NCI-H187 treated with DMSO at 0.1 percent for 48 hours (cell line): ENCODE measurements at places on chromosomes 13 and 19.

DNA sequence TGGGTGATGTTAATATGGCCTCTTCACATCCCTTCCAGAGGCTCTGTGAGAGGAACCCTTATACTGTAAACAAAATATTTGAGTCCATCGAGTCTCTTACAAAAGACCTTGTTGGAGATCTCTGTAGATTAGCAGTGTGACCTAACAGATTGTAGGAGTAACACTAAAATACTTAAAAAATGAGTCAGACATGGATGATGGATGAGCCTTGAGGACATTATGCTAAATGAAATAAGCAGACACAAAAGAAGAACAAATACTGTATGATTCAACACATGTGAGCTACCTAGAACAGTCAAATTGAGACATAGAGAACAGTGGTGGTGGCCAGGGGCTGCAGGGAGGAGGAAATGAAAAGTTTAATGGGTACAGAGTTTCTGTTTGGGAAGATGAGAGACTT is 152.2 kb upstream of the UBL3 start:
- no peak for DNase-seq

GRCh38 chr19:13633109-13633508 is 126.8 kb upstream of the CACNA1A start:
- peak; percentile 86 for DNase-seq

GRCh38 chr13:59677966-59678814 is 485.5 kb downstream of the DIAPH3 start:
- DNase-seq, result no peak

DNA sequence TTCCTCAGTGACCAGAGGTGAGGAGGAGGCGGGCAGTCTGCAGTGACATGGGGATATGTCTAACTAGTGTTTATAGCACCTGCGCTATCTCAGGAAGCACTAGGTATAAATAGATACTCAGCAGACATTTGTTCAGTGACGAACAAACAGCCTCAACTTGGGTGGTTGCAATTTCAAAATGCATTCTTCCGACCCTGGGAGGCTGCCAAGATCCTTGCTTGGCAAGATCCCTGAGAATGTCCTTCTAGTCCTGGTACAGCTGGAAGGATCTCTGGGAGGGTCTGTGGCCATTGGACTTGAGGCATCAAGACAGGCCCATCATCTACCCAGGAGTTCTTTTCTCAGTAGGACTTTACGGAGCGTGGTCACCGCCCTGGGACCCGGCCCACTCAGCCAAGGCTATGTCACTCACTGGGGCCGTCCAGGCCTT is 299.5 kb downstream of the ZNF536 start:
- no peak for DNase-seq

DNA sequence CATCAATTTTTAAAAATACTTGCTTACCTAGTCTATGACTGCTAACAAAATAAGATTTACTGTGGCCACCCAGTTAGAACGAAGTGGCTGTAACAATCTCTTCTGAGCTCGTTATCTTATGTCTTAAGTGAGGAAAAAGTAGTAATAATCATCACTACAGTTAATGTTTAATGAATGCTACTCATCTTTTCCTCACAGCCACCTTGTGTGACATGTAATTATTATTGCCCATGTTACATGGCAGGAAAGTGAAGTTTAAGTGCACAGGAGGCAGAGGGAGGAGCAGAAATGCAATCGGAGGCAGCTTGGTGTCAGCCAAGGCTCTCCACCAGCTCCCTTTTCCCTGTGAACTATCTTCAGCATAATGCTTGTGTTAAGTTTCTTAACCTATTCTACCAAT is 260.3 kb downstream of the B3GLCT start:
- no peak for DNase-seq

DNA sequence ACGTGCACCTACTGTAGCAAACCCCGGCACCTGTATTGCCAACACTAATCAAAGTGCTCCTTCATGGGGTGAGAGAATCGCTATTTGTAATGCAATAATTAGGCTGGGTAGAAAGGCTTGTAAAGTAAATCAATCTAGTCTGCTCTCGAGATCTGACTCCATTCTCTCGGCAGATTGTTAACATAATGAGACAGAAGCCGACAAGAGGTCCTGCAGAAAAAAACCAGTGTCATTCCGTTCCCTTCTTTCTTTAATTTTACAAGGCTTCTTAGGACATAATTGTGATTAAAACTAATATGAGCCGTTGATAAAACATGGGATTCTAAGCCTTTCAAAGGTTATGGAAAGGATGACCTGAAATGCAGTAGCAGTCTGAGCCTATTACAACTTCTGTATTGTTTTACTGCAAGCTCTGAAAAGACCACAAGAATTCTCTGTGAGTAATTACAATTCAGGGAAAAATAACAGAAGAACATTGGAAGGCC is 530.0 kb downstream of the PCDH9 start:
- DNase-seq, result no peak
